ENCODE measurements at places on chromosomes 11 and 22. TPM values are rescaled to one million over a fixed set of nuclear protein-coding genes. Genes with fewer than 3 reads are reported as not detected.

The SYCE3 gene
- not detected for polyA plus RNA-seq

The FLRT1 gene
- polyA plus RNA-seq, result 21.0 TPM

- H3K36me3 ChIP-seq, result peaks cover 4% of the 10 kb centered on the region
- DNase-seq, result no peak
- no peak overlapping the region for H3K4me3 ChIP-seq
- no peaks in the 10 kb centered on the region for H3K27me3 ChIP-seq
- H3K4me1 ChIP-seq, result peaks cover 17% of the 10 kb centered on the region
- H3K27ac ChIP-seq, result no peak overlapping the region
These were observed 29.8 kb downstream of the MICAL3 start for GRCh38 chr22:17994424-17995108.

DNA sequence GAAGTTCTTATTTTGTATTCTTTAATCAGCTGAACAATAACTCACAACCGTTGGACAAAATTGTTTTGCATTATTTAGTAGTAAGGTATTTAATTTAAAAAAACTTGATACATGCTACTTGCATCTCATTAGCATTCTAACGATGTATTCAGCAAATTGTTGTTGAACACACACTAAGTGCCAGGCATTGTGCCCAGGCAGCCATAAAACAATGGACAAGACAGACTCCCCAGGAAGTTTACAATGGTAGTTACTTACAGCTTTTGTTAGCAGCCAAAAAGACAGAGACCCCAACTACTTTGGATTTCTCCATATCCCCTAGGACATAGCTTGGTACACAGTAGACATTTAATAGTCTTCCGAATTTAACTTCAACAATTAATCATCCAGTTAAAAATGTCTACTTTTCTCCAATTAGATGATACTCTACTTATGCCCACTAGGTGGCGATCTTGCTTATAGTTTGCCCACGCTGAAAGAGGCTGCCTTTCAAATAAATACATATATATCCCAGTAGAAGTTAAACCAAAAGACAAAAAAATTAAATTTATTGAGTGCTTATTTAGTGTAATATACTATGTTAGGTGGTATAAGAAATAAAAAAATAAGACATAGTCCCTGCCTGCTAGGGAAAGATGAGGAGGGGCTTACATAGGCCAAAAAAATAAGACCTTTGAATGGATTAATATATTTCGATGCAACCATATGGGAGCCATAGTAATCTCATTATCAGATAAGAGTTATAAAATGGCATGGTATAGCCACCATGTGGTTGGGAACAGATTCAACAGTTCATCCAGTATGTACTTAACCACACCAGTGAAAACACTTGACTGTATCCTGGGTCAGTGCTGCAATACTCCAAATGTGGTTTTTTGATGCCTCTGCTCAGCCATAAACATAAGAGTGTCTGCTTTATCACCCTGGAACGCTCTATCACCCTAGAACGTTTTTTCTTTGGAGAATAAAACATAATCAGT is 2.0 kb upstream of the FJX1 start:
- no peaks in the 10 kb centered on the region for H3K36me3 ChIP-seq
- peaks cover 2% of the 10 kb centered on the region for H3K27me3 ChIP-seq
- H3K4me3 ChIP-seq, result no peak overlapping the region
- peaks cover 15% of the 10 kb centered on the region for H3K4me1 ChIP-seq
- no peak for DNase-seq

The AIFM3 gene
- polyA plus RNA-seq, result 31.1 TPM

GRCh38 chr11:72116019-72116755 is 3.7 kb upstream of the ANAPC15 start:
- H3K4me1 ChIP-seq, result peaks cover 10% of the 10 kb centered on the region
- no peak overlapping the region for H3K4me3 ChIP-seq
- no peak overlapping the region for H3K27ac ChIP-seq
- H3K27me3 ChIP-seq, result peaks cover 6% of the 10 kb centered on the region

DNA sequence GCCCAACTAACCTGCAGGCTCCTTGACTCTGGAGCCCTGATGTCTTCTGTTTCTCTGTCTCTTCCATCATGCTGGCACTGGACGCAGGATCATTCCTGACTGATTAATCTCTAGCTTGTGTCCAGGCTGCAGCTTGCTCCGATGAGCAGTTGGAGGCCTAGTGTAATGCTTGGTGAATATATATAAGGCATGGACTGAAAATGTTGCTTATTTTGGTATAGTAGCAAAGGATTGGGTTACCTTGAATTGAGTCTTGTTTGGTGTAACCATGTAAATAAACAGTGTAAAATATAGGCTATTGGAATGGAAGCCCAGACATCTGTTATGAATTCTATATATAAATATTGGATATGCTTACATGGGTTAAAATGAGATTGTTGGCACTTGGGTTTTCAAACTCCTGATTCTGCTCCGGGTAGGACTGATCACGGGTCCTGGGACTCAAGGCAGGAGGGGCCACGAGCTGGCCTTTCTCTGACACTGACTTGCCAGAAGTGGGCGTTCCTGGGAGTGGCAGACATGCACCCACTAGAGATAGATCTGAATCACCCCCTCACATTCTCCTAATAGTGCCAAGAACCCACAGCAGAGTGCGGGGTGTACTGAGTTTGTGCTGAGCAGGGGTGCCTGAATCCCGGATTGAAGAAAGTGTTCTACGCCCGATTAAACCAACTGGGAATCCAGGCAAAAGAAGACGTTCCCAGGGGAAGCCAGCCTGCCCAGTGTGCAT is 25.8 kb downstream of the LRP5 start:
- no peak for DNase-seq
- peaks cover 44% of the 10 kb centered on the region for H3K4me1 ChIP-seq
- no peak overlapping the region for H3K27ac ChIP-seq
- H3K4me3 ChIP-seq, result no peak overlapping the region
- no peaks in the 10 kb centered on the region for H3K36me3 ChIP-seq

The NPTXR gene
- 91.2 TPM for polyA plus RNA-seq

- no peaks in the 10 kb centered on the region for H3K36me3 ChIP-seq
- no peak overlapping the region for H3K4me3 ChIP-seq
- no peaks in the 10 kb centered on the region for H3K27me3 ChIP-seq
- no peak for DNase-seq
- peaks cover 10% of the 10 kb centered on the region for H3K4me1 ChIP-seq
- peak overlapping the region; percentile 16 for H3K27ac ChIP-seq
These were observed 80.7 kb upstream of the FAM181B start for GRCh38 chr11:82814379-82814778.

- H3K36me3 ChIP-seq, result no peaks in the 10 kb centered on the region
- H3K4me1 ChIP-seq, result no peaks in the 10 kb centered on the region
- DNase-seq, result no peak
- H3K27ac ChIP-seq, result peak overlapping the region; percentile 52
These were observed 105.5 kb downstream of the FAT3 start for GRCh38 chr11:92330114-92330513.

- no peak overlapping the region for H3K4me3 ChIP-seq
- peaks cover 10% of the 10 kb centered on the region for H3K27me3 ChIP-seq
- DNase-seq, result no peak
- no peak overlapping the region for H3K27ac ChIP-seq
These were observed 13.2 kb upstream of the MRGPRX2 start for GRCh38 chr11:19073454-19074415.

- H3K27ac ChIP-seq, result no peak overlapping the region
- H3K27me3 ChIP-seq, result no peaks in the 10 kb centered on the region
- no peak for DNase-seq
- H3K4me3 ChIP-seq, result no peak overlapping the region
- no peaks in the 10 kb centered on the region for H3K4me1 ChIP-seq
- H3K36me3 ChIP-seq, result no peaks in the 10 kb centered on the region
These were observed 11.7 kb downstream of the FJX1 start for GRCh38 chr11:35629914-35630313.

DNA sequence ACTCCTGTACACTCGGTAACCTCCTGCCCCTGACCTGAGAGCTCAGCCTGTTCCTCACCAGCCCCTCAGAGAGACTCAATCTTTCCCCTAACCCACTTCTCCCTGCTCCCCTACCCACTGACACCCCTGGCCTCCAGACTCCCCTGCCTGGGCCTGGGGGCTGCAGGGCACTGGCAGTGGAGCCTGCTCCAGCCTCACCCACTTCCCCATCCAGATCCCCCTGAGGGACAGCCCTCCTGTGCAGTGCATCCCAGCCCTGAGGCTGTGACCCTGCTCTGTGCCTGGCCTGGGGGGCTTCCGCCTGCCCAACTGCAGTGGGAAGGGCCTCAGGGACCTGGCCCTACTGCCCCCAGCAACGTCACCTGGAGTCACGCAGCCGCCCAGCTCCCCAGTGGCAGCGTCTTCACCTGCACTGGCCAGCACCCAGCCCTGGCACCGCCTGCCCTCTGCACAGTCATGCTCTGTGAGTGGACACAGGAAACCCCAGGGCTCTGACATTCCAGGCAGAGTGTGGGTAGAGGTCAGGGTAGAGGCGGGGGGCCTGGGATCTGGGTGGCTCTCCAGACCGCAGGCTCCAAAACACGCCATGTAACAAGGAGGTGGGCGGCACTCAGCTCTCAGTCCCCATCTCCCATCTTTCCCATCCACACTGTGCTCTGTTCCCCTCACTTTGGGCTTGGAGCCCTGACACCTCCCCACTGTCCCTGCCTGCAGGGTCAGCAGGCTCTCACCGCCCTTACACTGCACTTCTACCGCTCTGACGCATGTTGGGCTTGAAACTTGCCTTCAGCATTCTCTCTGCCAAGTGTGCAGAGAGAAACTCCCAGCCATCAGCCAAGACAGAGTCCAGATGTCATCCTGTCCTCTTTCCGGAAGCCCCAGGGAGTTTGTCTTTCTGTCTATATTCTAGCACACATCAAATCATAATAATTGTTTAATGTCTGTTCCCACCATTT is 5.1 kb downstream of the VSIG10L2 start:
- H3K4me1 ChIP-seq, result peaks cover 19% of the 10 kb centered on the region
- H3K27me3 ChIP-seq, result no peaks in the 10 kb centered on the region
- no peak for DNase-seq
- no peak overlapping the region for H3K27ac ChIP-seq
- H3K4me3 ChIP-seq, result no peak overlapping the region
- peaks cover 32% of the 10 kb centered on the region for H3K36me3 ChIP-seq

DNA sequence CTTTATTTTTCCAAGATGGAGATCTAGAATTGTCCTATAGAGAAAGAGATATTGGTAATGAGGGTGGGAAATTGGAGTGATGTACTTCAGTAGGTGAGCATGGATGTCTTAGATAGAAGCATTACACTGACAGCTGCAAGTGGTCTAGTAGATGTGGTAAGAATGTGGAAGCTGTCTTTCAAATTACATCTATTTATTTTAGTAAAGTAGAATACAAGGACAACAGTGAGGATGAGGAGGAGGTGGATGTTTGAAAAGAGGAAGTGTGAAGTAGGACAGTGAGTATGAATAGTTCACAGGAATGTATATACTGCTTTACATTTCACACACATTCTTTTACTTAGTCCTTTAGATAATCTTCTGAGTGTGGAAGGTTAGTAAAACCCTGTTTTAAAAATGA is 64.2 kb downstream of the HIPK3 start:
- DNase-seq, result no peak
- H3K27ac ChIP-seq, result no peak overlapping the region
- H3K27me3 ChIP-seq, result no peaks in the 10 kb centered on the region

GRCh38 chr11:69040581-69041260 is 8.0 kb upstream of the TPCN2 start:
- H3K4me3 ChIP-seq, result no peak overlapping the region
- peaks cover 22% of the 10 kb centered on the region for H3K4me1 ChIP-seq
- no peaks in the 10 kb centered on the region for H3K27me3 ChIP-seq
- no peak for DNase-seq
- H3K36me3 ChIP-seq, result no peaks in the 10 kb centered on the region
- no peak overlapping the region for H3K27ac ChIP-seq

DNA sequence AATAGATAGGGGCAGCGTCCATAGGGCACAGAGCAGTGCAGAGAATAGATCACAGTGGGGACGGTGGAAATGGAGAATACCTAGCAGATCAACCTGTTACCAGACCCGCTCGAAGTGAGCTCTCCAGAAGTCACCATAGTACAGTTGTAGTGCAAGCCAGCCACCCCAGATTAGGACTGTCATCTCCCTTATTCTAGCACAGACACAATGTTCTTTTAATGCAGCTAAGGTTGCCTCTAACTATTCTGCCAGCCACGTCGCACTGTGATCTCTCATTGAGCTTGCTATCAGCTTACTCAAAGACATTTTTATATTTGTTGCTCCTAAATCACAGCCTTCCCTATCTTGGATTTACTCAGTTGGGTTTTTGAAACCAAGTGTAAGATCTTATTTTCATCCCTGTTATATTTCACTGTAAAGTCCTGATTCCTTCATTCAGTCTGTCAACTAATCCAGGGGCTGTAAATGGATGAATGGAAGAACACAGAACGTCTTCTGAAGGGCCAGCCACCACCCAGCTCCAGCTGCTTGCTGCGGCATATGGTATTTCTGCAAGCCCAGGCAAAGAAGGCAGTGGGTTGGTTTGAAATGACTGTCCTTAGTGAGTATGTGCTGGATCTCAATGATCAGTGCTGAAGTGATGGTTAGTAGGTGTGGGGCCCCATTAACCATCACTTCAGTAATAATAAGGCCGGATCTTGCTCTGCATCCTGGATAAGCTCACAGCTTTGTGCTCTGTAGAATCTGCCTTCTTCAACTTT is 3.4 kb downstream of the PARVA start:
- H3K36me3 ChIP-seq, result no peaks in the 10 kb centered on the region
- no peak overlapping the region for H3K4me3 ChIP-seq
- H3K27me3 ChIP-seq, result no peaks in the 10 kb centered on the region
- H3K27ac ChIP-seq, result no peak overlapping the region
- no peak for DNase-seq
- H3K4me1 ChIP-seq, result peaks cover 9% of the 10 kb centered on the region

The DERL3 gene
- polyA plus RNA-seq, result 5.3 TPM

DNA sequence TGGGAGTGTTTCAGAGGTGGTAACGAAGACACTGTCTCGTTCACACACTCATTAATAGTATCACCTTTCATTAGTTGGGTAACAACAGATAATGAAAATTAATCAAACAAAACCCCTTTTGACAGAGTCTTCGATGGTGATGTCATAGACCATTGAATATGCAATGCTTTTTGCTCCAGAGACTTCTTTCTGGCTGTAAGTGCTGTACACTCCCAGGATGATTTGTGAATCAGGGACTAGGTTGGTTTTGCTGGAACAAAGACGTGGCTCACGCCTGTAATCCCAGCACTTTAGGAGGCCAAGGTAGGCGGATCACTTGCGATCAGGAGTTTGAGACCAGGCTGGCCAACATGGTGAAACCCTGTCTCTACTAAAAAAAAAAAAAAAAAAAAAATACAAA is 9.5 kb upstream of the RASSF10 start:
- H3K4me3 ChIP-seq, result no peak overlapping the region
- DNase-seq, result no peak
- H3K27ac ChIP-seq, result no peak overlapping the region
- H3K27me3 ChIP-seq, result no peaks in the 10 kb centered on the region
- H3K4me1 ChIP-seq, result peaks cover 3% of the 10 kb centered on the region
- H3K36me3 ChIP-seq, result no peaks in the 10 kb centered on the region

GRCh38 chr22:50118129-50118528 is 28.3 kb downstream of the MOV10L1 start:
- H3K4me3 ChIP-seq, result no peak overlapping the region
- no peak overlapping the region for H3K27ac ChIP-seq
- no peaks in the 10 kb centered on the region for H3K36me3 ChIP-seq
- DNase-seq, result no peak

Measured in spinal cord (tissue), 10 donors.